ENCODE measurements at places on chromosomes 7 and 10. TPM values are rescaled to one million over a fixed set of nuclear protein-coding genes. Genes with fewer than 3 reads are reported as not detected.

COL28A1 gene
- total RNA-seq = 0.17 TPM

DNA sequence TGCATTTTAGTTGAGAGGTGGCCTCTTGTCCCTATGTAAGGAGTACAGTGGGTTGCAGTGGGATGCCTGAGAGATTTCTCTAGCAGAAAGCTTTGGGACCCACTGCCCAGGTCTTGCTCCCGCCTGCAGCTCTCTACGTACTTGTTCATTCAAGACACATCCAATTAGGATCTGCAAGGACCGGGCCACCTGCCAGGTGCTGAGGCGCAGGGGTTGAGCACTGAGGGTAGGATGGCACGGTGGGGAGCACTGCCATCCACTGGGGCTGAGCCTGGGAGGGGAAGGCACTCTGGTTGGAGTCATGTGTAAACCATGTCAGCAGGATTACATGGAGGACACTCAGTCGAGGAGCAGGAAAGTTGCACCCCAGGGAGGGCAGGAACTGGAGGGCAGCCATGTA lies 191.1 kb upstream of the GRB10 start:
- no peaks in the 10 kb centered on the region for H3K36me3 ChIP-seq
- H3K4me3 ChIP-seq = no peak overlapping the region
- no peaks in the 10 kb centered on the region for H3K27me3 ChIP-seq
- no peak overlapping the region for H3K27ac ChIP-seq

- no peak for DNase-seq
- no peak overlapping the region for H3K27ac ChIP-seq
- H3K36me3 ChIP-seq = no peaks in the 10 kb centered on the region
- peaks cover 36% of the 10 kb centered on the region for H3K4me1 ChIP-seq
- H3K4me3 ChIP-seq = no peak overlapping the region
These were observed 26.2 kb downstream of the PALD1 start for GRCh38 chr10:70504521-70505358.

DNA sequence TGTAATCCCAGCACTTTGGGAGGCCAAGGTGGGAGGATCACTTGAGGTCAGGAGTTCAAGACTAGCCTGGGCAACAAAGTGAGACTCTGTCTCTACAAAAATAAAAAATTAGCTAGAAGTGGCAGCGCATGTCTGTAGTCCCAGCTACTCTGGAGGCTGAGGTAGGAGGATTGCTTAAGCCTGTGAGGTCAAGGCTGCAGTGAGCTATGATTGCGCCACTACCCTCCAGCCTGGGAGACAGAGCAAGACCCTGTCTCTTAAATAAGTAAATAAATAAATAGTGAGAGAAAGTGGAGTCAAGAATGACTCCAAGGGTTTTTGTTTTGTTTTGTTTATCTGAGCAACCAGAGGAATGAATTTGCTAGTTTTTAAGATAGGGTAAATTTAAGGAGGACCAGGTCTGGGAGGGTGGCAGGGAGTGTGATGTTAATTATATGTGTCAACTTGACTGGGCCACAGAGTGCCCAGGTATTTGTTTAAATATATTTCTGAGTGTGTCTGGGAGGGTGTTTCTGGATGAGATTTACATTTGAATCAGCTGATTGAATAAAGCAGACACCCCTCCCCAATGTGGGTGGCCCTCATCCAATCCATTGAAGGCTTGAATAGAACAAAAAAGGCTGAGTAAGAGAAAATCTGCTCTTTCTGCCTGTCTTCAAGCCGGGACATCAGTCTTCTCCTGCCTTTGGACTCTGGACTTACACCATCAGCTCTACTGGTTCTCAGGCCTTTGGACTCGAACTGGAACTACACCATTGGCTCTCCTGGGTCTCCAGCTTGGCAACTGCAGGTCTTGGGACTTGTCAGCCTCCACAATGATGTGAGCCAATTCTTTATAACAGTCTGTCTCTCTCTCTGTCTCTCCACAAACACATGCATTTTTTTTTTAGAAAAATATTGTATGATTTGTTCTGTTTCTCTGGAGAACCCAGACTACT lies 23.5 kb downstream of the IMPDH1 start:
- H3K4me1 ChIP-seq = peaks cover 5% of the 10 kb centered on the region
- DNase-seq = no peak
- no peaks in the 10 kb centered on the region for H3K36me3 ChIP-seq
- H3K4me3 ChIP-seq = no peak overlapping the region
- H3K27me3 ChIP-seq = no peaks in the 10 kb centered on the region

- no peaks in the 10 kb centered on the region for H3K36me3 ChIP-seq
- H3K27me3 ChIP-seq = peaks cover 2% of the 10 kb centered on the region
These were observed 35.6 kb downstream of the PRPS1L1 start for GRCh38 chr7:17991866-17992648.

Data from activated B cell treated with CpG ODN at 0.5 μM for 24 hours (primary cell).